ENCODE measurements at places on chromosomes 2 and 18.

DNA sequence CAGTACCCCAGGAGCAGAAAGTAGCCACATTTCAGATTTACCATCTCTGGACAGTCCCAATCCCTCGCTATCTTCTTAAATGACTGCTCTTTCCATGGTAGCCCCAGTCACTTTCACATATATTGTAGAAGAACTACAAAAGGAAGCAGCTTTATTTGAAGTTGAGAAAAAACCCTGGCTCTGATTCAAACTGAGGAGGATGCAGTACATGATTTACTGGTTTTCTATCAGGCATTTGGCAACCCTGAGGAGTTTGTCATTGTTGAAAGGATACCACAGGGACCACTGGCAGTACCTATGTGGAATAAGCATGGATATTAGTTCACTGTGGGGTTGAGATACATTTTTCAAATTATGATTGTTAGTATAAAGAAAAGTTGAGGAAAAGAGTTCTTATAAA lies 640.9 kb upstream of the SETBP1 start:
- no peak for DNase-seq

- no peak for DNase-seq
These were observed 903 bp downstream of the KCNG3 start for GRCh38 chr2:42492691-42493467.

DNA sequence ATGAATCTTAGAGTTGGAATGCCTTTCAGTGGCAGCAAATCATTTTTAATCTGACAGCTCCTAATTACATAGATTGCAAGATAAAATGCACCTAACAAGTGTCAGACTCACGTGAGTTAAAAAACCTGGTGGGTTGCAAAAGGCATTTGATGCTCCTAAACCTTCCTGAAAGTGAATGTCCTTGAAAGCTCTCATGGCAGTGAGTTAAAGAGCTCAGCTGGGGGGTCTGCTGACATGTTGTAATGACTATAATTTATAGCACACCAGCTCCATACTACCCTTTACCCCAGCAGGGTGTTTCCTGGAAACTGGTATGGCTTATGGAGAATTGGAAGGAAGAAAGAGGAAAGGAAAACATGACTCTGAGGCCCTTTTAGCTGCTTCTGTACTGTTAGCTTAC lies 91.9 kb upstream of the CAVIN2 start:
- no peak for DNase-seq

DNA sequence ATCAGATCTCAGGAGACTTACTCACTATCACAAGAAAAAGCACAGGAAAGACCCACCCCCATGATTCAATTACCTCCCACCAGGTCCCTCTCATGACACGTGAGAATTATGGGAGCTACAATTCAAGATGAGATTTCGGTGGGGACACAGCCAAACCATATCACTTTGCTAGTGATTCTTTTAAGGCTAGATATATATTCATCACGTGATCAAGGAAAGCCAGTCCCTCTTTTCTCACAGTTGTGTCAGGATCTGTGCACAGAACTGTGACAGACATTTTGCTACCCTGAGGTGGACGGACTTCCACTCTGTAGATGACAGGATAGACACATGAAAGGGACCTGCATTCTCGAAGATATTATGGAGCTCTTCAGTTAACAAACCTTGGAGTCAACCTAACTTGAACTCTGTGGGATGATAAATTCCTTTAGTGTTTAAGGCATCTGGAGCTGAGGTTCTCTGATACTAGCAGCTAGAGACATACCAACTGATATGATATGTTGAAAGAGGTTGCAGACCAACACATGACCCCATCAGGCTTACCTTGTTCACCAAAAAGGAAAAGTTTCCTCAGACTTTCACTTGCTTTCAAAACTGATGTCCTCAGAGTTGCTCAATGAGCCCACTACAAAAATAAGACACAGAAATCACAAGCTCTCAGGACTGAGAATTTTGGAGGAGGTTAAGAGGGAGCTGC lies 66.3 kb upstream of the SCG2 start:
- DNase-seq, result no peak

GRCh38 chr2:179842498-179843153 lies 18.8 kb downstream of the ZNF385B start:
- peak; percentile 6 for DNase-seq

DNA sequence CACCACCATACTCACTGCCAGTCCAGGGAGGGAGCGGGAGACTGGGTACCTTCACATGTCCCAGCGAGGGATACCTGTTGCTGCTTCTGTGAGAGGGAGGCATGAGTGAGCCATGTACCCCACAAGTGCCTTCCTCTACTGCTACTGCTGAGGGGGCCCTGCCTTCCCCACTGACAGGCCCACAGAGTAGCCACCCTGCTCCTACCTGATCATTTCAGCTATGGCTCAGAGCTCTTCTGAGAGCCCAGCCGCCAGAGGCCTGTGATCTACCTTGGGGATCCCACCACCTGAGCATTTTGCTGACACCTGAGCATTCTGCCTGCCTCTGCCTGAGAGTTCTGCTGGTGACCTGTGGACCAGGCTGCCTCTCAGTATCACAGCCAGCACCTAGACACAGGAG lies 137.6 kb downstream of the FSIP2 start:
- DNase-seq, result no peak

DNA sequence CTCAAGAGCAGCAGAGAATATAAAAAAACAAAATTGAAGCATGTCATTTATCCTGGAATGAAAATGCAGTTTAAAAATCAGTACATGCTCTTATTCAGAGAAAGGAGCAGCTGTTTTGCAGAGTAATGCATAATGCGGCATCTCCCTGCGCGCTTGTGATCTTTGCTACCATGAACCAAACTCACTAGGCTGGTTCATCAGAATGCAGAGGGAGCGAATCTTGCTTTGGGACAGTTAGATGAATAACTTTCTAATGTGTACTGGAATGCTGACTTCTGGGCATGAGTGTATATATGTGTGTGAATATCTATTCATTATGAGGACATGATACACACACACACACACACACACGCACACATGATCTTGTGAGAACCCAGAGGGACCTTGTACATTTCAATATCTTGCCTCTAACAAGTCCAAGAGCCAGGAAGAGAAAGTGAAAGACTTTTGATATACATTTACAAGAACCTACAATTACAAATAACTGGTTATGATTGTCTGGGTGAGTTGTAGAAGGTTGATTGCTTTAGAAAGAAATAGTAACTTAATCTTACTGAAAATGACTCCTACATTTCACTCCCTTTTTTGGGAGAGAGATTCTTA lies 54.1 kb upstream of the THOC1 start:
- DNase-seq, result no peak

DNA sequence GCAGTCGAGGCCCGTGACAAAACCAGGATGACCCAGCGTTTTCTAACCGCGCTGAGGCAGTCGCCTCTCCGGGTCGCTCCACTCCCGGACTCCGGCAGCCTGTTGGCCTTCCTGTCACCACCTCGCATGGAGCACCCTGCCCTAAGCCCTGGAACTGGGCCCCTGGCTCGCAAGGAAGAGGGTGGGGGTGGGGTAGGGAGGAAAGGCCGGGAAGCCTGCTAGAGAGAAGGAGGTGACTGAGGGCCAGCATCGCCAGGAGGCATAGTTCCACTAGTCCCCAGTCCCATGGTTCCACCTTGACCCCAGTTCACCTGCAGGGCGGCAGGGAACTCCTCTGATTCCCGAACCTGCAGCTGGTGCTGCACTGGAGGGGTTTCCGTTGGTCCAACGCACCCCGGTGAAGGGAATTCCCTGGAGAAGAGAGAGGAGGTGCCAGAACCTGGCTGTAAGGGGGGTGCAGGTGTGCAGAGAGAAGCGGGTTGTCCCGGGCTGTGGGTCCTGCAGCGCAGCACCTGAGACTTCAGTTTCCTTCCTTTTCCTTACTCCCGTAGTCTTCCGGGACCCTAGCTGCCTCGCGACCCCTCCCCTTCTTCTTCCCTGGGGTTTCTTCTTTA lies 11.8 kb upstream of the EN1 start:
- DNase-seq, result no peak

GRCh38 chr18:31146809-31147208 lies 15.8 kb downstream of the DSC1 start:
- DNase-seq, result no peak

DNA sequence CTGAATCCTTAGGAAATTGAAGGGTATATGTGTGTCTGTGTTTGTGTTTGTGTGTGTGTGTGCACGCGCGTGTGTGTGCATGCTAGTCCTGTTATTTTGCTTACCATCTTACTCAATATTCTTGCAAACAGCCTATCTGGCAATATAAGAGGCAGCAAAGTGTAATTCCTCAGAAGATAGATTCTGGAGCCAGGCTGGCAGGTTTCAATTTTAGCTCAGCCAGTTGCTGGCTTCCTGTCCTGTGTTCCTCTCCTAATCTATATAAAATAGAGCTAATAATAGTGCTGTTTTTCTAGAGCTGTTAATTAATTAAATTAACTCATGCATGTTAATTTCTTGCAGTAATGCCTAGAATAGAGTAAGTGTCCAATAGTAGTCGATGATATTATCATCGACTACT lies 256.2 kb downstream of the PIK3C3 start:
- DNase-seq, result no peak

- DNase-seq, result no peak
These were observed 276.3 kb downstream of the AFF3 start for GRCh38 chr2:99865818-99866676.

- no peak for DNase-seq
These were observed 342.0 kb upstream of the DLGAP1 start for GRCh38 chr18:4797002-4797685.

DNA sequence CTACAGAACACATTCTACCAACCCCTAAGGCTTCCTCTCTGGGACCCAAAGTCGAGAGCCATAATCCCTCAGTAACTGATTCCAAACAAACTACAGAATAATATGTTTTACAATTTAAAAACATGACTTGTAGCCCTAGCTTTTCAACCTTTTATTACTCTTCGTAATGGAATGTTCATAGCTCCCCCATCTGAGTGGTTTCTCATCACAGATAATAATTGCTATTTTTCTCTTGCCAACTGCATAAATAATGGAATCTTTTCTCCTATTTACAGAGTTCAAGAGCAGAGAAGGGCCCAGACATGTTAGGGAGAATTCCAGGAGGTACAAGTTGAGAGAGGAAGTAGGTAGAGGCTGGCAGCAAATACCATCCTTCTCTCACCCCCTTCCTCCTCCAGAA lies 59.9 kb upstream of the CERS6 start:
- DNase-seq, result no peak

DNA sequence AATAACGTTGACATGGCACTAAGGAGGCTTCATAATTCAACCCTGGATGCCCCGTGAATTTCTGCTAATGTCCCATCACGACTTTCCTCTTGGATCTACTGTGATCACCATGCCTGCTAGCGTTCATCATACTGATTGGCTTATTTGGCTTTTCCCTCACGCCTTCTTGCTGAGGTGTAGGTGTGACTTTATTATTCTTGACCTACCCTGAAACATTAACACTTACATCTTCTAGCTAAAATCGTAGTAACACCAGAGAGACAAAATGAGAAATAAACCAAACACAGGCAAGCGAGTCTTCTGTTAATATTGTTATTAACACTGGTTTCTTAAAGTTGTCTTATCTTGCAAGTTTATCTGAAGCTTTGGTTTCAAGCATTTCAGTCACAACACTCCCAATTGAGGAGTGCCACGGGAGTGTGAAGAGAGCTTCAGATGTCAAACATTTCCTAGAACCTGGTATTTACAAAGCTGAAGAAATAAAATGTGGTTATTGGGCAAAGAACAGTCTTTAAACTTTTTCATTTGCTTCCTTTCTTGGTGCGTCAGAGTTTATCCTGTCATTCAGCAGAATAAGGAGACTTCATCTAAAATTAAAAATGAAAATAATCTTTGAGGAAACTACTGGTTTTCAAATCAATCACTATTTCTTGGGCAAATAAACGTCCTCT lies 15.4 kb upstream of the STAT1 start:
- DNase-seq, result no peak

DNA sequence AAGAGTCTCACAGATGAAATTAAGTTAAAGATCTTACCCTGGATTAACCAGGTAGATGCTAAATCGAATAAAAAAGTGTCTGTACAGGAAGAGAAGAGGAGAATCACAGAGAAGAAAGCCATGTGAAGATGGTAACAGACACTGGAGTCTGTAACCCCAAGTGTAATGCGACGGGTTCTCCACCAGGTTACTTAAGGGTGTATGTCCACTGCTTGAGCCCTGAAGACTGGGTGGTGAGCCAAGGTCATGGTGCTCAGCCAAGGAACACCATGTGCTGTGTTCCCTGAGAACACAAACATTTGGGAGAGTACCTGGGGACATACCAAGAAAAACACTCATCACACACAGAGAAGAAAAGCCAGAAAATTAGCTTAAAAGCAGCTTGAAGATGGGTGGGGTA lies 8.2 kb upstream of the ACADL start:
- no peak for DNase-seq

DNA sequence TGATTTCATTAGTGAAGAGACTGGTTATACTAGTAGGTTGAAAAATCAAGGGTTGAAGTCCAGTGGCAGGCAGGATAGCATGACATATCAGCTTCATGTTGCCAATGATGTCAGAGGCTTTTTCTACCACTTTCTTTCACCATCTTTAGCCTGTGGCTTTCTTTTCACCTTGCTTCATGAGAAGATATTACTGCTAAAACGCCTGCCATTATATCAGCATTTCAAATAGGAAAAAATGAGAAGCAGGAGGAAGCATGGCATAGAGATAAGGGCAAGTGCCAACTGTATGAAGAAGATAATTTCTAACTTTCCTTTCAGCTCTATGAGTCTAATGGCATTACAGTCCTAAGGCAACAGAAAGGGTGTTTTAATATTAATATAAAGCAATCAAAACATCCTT lies 270.2 kb upstream of the SYT4 start:
- DNase-seq, result no peak

- DNase-seq, result no peak
These were observed 23.0 kb downstream of the ZFP36L2 start for GRCh38 chr2:43203373-43203772.

DNA sequence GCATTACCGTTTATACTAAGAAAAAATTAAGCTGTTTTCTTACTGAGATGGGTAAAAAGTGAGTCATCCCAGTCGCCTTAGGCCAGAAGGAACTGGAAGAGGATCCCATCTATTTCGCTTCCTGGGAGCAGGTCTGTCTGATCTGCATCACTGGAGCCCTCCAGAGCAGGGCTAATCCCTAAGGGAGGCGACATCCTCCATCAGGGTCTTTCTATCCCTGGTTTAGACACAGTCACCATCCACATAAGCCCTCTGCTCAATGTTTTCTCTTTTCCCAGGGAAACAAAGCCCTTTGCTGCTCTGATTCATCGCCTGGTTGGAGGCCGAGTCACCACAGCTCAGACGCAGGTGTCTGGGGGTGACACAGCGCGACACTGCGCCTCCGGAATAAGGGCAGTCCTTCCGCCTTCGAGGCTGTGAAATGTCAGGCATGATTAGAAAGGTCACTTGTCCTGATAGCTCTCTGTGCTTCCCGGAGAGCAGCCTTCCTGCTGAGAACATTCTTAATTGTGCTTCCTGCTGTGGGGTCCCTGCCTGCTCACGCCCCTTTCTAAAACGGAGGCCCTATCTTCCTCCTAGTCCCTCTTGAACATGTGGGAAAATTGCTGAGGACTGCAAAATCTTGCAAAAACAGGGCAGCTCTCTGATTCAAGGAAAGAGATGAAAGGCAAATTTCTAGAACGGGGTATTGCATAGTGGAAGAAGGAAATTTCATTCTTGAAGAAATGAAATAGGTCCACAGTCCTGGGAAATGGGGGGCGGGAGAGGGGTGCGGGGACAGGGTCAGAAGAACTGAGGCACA lies 56.3 kb downstream of the MARCHF4 start:
- DNase-seq, result no peak

Data from NCI-H1105 treated with DMSO at 0.1 percent for 48 hours (cell line).